ENCODE measurements at places on chromosomes 7 and 10. TPM values are rescaled to one million over a fixed set of nuclear protein-coding genes. Genes with fewer than 3 reads are reported as not detected.
A peak's percentile ranks its signal among the peaks of the same experiment; 100 is the strongest.

DNA sequence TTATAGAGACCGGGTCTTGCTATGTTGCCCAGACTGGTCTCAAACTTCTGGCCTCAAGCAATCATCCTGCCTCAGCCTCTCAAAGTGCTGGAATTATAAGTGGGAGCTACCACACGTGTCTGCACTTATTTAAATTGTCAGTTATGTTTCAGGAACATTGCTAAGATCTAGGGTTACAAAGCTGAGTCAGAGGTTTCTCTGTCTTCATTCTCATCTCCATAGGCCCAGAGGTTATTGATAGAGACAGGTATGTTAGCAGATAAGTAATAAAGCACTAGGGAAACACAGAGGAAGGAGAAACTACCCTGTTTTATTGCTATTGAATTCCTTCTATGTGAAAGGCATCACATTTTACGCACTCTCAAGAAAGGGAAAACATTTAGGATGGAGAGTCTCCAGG is 214.1 kb downstream of the REEP3 start:
- H3K27ac ChIP-seq = no peak overlapping the region
- H3K4me1 ChIP-seq = peaks cover 3% of the 10 kb centered on the region
- H3K36me3 ChIP-seq = no peaks in the 10 kb centered on the region
- DNase-seq = no peak
- H3K27me3 ChIP-seq = no peaks in the 10 kb centered on the region

GRCh38 chr10:5563321-5563961 is 38.7 kb downstream of the CALML3 start:
- no peaks in the 10 kb centered on the region for H3K27me3 ChIP-seq
- H3K36me3 ChIP-seq = no peaks in the 10 kb centered on the region
- H3K4me1 ChIP-seq = peaks cover 59% of the 10 kb centered on the region
- H3K4me3 ChIP-seq = peak overlapping the region; percentile 14

Gene GNGT1
- not detected for total RNA-seq

DNA sequence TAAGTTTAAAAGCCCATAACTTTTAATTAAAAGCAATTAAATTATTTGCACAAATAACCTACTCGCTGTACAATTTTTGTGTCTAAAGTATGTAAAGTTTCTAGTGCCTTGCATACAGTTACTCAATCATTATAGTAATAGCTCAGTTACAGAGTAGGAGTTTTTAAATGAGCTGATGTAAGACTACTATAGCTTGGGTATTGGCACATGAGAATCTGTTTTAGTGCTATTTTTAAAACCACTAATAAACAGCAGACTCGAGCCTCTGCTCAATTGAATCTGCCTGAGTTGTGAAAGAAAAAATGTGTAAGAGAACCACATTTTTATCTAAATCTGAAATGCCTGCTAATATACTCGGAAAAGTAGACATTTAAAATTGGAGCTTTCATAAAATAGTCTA is 31.1 kb downstream of the CTNNA3 start:
- H3K27me3 ChIP-seq = no peaks in the 10 kb centered on the region
- no peaks in the 10 kb centered on the region for H3K4me1 ChIP-seq
- no peak overlapping the region for H3K4me3 ChIP-seq
- H3K36me3 ChIP-seq = no peaks in the 10 kb centered on the region
- no peak for DNase-seq

Gene PTPRN2
- total RNA-seq = 0.36 TPM

DNA sequence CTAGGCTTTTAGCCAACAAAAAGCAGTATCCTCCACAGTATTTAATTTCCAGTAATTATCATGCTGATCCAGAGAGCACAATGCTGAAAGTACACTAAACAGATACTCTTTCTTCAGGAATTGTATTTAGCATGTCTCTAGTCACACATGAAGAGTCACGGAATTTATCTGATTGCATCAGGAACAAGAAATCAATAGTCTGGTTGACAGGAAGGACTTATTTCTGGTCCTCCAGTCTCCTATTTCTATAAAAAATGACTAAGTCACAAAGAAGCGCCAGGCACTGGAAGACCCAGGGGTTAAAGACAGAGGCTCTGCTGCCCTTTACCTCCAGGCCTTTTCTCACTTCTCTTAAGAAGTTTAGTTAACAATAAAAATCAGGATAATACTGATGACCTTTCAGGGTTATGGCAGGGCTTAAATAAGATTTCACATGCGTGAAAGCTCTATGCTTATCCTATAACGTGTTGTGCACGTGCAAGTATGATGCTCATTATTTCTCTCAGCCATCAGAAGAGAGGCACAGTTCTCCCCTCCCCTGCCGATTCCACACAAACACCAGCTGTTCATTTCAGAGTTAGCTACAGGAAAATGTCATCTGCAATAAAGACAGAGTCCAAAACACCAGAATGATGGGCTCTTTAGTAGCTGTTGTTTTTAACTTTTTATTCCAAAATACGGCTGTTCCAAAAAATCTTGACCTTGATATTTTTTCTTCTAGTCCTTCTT is 36.9 kb downstream of the SLC26A4 start:
- H3K4me3 ChIP-seq = no peak overlapping the region
- H3K27ac ChIP-seq = no peak overlapping the region
- no peak for DNase-seq
- peaks cover 37% of the 10 kb centered on the region for H3K4me1 ChIP-seq
- H3K27me3 ChIP-seq = no peaks in the 10 kb centered on the region

Gene KIAA1549
- 3.3 TPM for total RNA-seq

DNA sequence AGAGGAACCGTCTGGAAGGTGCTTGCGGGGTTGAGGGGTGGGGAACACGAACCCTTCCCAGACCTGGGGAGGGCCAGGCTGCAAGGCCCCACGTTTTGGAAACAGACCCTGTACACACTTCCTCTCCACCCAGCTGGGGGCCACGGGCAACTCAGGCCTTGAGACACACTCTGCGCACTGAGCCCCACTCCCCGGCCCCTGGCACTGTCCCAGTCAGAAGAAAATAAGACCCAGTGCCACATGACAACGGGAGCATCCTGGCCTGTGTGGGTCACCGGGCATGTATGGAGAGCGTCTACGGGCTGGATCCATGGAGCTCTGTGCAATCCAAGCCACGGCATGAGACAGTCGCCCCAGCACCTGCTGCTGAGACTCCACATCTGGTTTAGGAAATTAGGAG is 63.7 kb downstream of the CARD11 start:
- H3K36me3 ChIP-seq = no peaks in the 10 kb centered on the region
- no peak overlapping the region for H3K4me3 ChIP-seq
- no peak for DNase-seq
- H3K27ac ChIP-seq = no peak overlapping the region

GRCh38 chr10:14543046-14543903 is 212.6 kb upstream of the FRMD4A start:
- peak; percentile 46 for DNase-seq
- peaks cover 17% of the 10 kb centered on the region for H3K4me1 ChIP-seq
- peak overlapping the region; percentile 31 for H3K4me3 ChIP-seq
- no peaks in the 10 kb centered on the region for H3K36me3 ChIP-seq

Gene NOC3L
- total RNA-seq = 21.0 TPM

Gene CYP3A7
- total RNA-seq = not detected
